NCI-H1092 treated with DMSO at 0.1 percent for 48 hours (cell line): ENCODE measurements at places on chromosomes 4 and X.

GRCh38 chr4:13653766-13654161, 26.2 kb upstream of the BOD1L1 start:
- no peak for DNase-seq

- no peak for DNase-seq
These were observed 3.1 kb downstream of the SYAP1 start for GRCh38 chrX:16722481-16722880.

DNA sequence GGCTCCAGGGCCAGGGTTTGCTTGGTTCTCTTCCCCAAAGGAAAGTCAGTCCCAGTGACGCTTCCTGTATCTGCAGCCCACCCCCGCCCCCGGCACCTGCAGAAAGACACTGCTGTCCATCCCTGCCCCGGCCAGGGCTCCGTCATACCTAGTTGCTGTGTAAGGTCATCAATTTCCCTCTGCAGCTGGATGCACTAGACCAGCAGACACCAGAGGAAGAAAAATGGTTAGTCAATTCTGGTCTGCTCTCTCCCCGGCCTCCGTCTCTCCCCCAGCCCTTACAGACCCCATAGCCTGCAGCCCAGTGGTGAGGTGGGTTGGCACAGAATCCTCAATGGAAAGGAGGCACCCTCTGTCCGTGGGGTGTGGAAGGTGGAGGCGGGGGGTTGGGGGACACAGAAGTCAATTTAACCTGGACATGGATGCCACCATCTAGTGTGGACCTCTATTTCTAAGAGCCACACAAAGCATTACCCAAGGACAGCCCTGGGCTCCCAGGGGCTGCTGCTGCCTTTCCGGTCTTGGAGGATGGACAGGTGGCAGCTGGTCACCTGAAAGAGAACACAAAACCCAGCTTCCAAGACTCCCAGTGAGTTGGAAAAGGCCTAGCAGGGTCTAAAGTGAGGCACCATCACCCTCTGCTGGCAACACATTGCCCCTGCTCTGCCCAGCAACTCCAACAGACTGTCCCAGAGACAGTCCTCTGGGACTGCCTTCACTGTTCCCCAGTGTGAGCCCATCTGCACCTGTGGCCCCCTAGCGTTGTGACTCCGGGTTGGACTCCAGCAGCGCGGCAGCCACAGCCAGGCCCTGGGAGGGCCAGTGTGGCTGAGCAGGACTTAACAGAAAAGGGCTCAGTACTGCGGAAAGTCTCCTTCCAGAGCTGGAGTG, 40.2 kb upstream of the NHSL2 start:
- DNase-seq = no peak

- no peak for DNase-seq
These were observed 59.8 kb downstream of the CPLX1 start for GRCh38 chr4:766152-766515.

DNA sequence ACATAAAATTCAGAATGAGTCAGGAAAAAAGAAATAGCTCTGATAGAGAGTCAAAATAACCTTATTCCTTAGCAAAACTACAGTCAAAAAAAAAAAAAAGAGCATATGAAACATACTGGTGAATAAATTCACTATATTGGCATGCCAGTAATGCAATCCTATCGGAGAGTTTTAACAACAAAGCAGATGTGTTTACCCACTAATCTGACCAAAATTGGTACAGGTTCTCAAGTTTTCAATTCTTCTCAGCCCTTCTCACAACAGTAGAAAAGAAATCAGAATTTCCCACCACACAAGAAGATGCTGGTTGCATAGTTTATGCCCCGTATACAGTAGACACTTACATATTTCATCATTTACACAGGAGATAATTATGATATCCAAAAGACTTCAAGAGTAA, 59.4 kb downstream of the LCORL start:
- no peak for DNase-seq

- no peak for DNase-seq
These were observed 32.9 kb downstream of the CHM start for GRCh38 chrX:86014421-86014820.

- peak; percentile 36 for DNase-seq
These were observed 66.2 kb upstream of the TACR3 start for GRCh38 chr4:103786014-103786413.

GRCh38 chr4:168540086-168540485, 43.2 kb downstream of the PALLD start:
- no peak for DNase-seq

DNA sequence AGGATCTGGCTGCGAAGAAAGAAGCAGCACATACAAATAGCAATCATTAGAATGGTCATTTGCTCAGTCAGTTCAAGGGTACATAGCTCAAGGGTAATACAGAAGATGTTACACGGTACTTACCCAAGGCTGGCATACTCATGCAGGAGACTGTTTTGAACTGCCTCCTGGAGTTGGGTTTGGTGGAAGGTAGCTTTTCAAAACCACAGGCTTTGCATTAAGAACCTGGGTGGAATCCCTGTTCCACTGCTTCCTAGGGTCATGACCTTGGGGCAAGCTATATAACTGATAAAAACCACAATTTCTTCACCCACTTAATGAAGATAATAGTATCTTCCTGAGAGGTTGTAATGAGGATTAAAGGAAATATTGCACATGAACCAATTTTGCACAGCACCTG, 36.5 kb downstream of the TBC1D9 start:
- DNase-seq = no peak

DNA sequence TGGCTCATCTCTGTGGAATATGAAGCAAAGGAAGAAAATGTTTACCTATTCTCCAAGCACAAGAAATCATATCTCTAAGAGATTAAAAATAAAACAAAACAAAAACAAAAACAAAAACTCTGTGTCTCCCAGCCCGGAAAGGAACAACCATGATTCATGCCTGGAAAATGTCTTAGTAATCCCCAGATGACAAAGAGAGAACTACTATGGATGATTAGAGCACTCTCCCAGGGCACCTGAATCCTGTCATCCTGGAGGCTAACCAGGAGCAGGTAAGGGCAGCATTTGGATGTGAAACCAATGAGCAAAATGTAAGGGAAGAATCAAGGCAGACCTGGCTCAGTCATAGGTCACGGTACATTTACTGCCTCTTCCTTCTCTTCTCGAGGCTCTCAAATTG, 1.7 kb upstream of the AKAP4 start:
- no peak for DNase-seq

GRCh38 chr4:103054030-103054429, 22.5 kb downstream of the SLC9B2 start:
- DNase-seq = no peak

DNA sequence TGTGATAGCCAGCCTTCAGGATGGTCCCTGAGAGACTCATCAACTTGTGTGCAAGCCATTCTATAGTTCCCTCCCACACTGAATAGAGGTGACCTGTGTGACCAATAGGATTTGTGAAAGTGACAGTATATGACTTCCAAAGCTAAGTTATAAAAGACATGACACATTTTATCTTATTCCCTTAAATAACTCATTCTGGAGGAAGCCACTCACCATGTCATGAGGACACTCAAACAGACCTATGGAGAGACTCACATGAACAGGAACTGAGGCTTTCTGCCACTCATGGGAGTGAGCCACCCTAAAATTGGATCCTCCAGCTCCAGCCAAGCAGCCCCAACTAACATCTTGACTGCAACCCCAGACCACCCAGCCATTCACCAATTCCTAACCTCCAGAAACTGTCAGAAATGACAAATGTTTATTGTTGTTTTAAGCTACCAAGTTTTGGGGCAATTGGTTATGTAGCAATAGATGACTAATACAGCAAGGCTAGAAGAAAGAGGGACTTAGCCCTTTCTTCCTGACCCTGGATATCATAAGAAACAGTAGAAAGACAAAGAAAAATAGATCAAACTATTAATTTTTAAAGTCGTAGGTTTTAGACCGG, 9.0 kb upstream of the CHIC2 start:
- DNase-seq = no peak
